ENCODE measurements at places on chromosomes 7 and 10. TPM values are rescaled to one million over a fixed set of nuclear protein-coding genes. Genes with fewer than 3 reads are reported as not detected.

The PRDX3 gene
- 57.4 TPM for polyA plus RNA-seq

The IL6 gene
- polyA plus RNA-seq, result 10.6 TPM

The DLX6 gene
- polyA plus RNA-seq, result not detected

The PAPOLB gene
- not detected for polyA plus RNA-seq

The TCF7L2 gene
- polyA plus RNA-seq, result not detected

The PTF1A gene
- polyA plus RNA-seq, result not detected

The SPDYE2 gene
- 0.30 TPM for polyA plus RNA-seq

The PTPRE gene
- polyA plus RNA-seq, result 6.9 TPM

The ABCA13 gene
- polyA plus RNA-seq, result not detected

The WNT8B gene
- polyA plus RNA-seq, result not detected

The HMX3 gene
- not detected for polyA plus RNA-seq

The GIMAP6 gene
- polyA plus RNA-seq, result 0.54 TPM

The CNNM2 gene
- polyA plus RNA-seq, result 6.0 TPM

The CHCHD3 gene
- polyA plus RNA-seq, result 63.4 TPM

The PDZD7 gene
- not detected for polyA plus RNA-seq

The ACBD7 gene
- polyA plus RNA-seq, result not detected

The FAM24B gene
- 12.3 TPM for polyA plus RNA-seq

The TWIST1 gene
- polyA plus RNA-seq, result not detected

The DGKI gene
- polyA plus RNA-seq, result not detected

The GNB2 gene
- polyA plus RNA-seq, result 55.8 TPM

The CNTNAP2 gene
- 38.2 TPM for polyA plus RNA-seq

The MGMT gene
- 29.3 TPM for polyA plus RNA-seq

The FAM237B gene
- not detected for polyA plus RNA-seq

The OR2A1 gene
- polyA plus RNA-seq, result not detected

The FOXP2 gene
- polyA plus RNA-seq, result not detected

The TMEM270 gene
- polyA plus RNA-seq, result not detected

The TSPAN33 gene
- 141 TPM for polyA plus RNA-seq

The MDH2 gene
- polyA plus RNA-seq, result 128 TPM

The TMEM176A gene
- polyA plus RNA-seq, result not detected

The OPN1SW gene
- not detected for polyA plus RNA-seq

The SEMA3A gene
- polyA plus RNA-seq, result not detected

The MAGI2 gene
- polyA plus RNA-seq, result 0.04 TPM

The SKIDA1 gene
- not detected for polyA plus RNA-seq

The CDH23 gene
- 0.24 TPM for polyA plus RNA-seq

The WIPF3 gene
- not detected for polyA plus RNA-seq

The CPVL gene
- 1.4 TPM for polyA plus RNA-seq

The GRB10 gene
- 0.24 TPM for polyA plus RNA-seq
